ENCODE measurements at places on chromosomes 6 and 20.

GRCh38 chr6:122008101-122008999 lies 391.1 kb upstream of the HSF2 start:
- DNase-seq: no peak

DNA sequence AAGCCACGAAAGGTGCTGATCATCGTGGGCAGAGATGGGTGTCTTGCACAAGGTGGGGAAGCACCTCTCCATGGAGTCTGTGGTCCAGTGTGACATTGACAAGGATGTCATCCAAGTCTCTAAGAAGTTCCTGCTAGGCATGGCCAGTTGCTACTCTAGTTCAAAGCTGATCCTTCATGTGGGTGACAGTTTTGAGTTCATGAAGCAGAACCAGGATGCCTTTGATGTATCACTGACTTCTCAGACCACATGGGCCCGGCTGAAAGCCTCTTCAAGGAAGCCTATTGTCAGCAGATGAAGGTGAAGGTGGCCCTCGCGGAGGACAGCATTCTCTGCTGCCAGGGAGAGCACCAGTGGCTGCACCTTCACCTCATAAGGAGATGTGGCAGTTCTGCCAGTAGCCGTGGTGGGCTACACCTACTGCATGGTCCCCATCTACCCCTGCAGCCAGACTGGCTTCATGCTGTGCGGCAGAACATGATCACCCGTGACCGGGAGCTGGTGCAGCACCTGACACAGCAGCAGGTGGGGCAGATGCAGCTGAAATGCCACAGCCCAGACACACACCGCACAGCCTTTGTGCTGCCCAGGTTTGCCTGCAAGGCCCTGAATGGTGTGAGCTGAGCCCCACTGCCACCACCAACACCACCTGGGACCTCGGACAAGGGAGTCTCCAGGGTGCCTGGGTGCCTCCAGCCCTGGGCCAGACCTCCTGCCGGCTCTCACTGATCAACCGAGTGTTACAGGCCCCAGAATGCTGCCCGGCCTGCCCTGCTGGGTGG lies 75.0 kb upstream of the SULF2 start:
- DNase-seq: no peak

DNA sequence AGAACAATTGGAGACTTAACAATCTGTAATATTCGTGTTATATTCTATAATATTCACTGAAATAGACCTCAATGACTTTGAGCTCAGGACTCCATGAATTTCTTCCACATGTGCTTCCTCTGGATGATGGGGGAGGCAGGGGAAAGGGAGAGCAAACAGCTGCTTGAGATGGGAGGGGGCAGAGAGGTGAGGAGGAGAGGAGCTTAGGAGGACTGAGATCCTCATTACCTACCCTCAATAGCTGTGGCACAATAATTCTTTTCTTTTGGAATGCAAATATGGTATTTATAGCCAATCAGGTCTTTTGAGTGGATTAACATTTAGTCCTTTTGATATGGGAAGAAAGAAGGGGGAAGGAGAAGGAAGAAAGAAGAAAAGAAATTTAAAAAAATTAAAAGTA lies 64.1 kb upstream of the ZNF217 start:
- no peak for DNase-seq

DNA sequence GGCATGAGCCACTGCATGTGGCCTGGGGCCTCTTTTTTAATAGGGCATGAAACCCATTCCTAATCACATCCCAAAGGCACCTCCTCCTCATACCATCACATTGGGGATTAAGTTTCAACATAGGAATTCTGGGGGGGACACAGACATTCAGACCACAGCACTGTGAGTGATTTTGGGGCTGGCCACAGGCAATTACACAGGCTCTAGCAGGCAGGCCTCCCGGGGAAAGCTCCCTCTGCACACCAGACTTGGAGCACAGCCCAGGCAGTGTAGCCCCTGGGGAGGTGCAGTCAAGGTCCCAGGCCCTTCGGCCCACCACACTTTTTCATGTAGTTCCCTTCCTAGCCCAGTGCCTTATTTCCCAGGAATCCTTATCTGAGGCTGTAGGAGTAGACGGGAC lies 5.5 kb downstream of the SFT2D1 start:
- no peak for DNase-seq

Data from fibroblast of lung (primary cell).